ENCODE measurements at places on chromosomes 11 and 22. TPM values are rescaled to one million over a fixed set of nuclear protein-coding genes. Genes with fewer than 3 reads are reported as not detected.
A peak's percentile ranks its signal among the peaks of the same experiment; 100 is the strongest.

DNA sequence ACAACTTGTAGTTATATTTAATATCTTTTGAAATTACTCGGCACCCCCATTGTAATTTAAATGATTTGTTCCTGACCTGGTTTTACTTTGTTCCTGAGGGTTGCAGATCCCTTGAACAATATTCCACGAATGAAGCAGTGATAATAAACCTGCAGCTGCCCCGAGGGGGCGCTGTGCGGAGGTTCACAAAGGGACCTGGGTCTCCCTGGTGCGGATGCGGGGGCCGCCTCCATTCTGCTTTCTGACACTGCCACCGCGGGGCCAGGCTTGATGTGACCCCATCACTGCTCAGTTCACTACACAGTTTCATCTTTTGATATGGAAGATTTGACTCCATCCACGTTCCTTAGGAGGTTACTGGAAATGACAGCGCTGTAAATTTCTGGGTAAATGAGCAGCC is 62.9 kb upstream of the PRODH start:
- no peak for DNase-seq

DNA sequence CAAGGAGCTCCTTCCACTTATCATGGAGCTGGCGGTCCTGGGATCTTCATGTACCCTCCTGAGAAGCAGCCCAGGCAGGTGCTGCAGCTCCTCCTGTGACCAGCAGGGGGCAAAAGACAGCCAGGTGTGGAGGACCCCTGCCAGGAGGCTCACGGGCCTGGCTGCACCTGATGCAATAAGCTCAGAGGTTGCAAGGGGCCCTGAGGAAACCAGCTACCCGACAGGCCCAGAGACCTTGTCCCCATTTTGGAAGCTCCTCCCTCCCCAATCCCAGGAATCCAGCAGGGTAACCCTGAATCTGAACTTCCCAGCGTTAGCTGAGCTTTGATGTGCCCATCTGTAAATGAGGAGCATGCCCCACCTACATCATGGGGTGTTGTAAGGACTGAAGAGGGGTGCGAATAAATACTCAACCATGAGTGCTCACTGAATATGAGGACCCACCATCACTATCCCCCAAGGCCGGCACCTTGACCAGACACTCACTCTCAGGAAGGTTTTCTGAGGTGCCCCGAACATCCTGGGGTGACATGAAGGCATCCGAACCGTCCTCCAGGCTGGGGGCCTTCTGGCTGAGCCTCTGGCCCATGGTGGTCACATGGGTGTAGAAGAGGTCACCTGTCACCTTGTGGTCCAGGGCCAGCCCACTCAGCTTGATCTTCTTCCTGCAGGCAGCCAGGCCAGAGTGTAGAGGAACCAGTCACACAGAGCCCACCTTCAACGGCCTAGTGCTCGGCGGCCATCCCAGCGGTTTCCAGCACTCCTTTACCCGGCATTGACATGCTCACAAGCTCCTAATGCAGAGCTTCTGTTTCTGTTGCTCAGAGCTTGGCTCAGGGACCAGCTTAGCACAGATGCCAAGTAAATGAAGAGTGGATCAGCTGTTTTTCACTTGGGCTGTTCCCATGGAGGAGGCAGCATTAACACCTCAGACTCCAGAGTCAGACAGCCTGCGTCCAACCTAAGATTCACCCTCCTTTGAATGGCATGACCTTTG is 21.7 kb downstream of the SLC43A1 start:
- peak; percentile 71 for DNase-seq

DNA sequence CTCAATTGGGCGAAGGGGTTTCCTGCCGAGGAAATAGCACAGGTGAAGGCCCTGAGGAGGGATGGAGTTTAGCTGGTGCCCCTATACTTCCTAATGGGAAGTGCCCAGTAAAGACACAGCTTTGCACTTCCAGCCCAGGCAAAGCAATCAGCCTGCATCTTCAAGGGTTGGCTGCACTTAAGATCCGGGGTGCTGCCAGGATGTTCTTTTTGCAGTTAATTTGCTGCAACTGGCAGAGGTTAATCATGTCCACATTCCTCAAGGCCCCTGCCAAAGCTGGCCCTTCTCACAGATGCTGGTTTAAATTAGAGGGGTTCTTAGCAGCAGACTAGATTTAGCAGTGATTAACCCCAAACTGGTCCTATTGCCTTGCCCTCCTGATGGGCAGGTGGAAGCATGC is 137.7 kb upstream of the NAV2 start:
- DNase-seq: no peak

Gene OSM
- not detected for total RNA-seq

Gene TEX54
- total RNA-seq: not detected
